ENCODE measurements at places on chromosomes 13 and 19.
A peak's percentile ranks its signal among the peaks of the same experiment; 100 is the strongest.

GRCh38 chr13:78139765-78140164, 221.1 kb upstream of the EDNRB start:
- no peak for DNase-seq

GRCh38 chr19:2811221-2811722, 8.4 kb upstream of the ZNF554 start:
- DNase-seq, result no peak

- DNase-seq, result no peak
Observed at GRCh38 chr13:26185720-26186117, 36.4 kb downstream of the RNF6 start.

DNA sequence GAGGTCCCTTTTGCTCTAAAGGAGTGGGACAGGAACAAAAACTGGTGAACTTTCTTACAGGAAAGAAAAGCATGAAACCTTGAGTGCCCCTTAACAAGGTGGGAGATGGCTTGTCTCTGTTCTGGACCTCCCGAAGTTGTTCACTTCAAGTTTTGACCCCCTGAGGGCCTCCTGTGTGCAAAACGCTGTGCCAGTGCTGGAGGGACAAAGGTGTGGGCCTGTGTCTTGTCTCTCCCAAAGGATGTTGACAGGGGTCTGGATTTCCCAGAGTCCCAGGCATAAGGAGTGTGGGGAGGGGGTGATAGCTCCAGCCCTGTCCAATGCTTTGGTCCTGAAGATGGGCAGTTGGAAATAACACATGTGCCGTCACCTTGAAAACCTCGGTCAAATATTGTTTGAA, 6.5 kb downstream of the ZNF536 start:
- no peak for DNase-seq

DNA sequence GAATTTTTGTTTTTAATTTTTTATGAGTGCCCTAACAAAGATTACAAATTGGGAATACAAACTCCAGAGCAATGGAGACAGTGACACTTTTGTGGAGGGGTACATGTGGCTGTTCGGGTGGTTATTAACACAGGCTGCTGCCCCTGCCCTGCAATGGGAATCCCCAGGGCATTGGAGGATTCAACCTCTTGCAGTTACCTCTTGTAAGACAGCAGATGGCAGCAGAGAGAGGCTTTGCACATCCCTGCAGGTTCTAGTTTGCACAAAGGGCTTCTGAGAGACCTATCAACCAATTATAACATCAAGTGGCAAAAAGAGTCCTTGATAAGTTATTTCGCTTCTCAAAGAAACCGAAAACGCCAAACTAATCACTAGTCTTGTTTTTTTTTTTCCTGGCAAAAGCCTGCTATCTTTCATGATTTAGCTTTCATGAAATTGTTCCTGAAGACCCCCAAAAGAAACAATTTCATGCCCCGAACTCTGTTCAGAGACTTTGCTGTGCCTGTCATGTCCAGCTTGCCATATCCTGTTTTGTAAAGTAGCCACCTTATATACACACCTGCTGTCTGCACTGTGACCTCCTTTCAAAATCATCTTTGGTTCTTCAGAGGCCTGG, 10.4 kb downstream of the GJB2 start:
- DNase-seq, result peak; percentile 27

DNA sequence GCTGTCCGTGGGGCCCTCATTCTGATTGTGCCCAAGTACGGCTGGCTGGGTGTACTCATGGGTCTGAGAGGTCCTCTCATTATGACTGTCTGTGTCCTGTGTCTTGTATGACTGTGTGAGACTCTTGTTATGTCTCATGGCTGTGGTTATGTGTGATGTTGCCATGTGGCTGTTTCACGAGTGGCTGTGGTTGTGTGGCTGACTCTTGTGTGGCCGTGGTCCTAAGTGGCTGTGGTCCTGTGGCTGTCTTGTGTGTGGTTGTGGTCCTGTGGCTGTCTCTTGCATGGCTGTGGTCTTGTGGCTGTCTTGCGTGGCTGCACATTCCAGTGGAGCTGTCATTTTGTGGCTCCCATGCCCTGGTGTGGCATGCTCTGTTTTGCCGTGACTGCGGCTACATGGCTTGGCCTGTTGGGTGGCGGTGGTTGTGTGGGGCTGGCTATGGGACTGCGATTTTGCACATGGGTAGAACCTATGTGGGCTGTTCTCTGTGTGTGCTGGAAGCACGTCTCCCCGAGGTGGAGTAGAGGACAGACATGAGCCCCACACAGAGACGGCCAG, 2.5 kb downstream of the LYL1 start:
- peak; percentile 66 for DNase-seq

- DNase-seq, result no peak
Observed at GRCh38 chr13:81745391-81745790, 1404.5 kb upstream of the SPRY2 start.

DNA sequence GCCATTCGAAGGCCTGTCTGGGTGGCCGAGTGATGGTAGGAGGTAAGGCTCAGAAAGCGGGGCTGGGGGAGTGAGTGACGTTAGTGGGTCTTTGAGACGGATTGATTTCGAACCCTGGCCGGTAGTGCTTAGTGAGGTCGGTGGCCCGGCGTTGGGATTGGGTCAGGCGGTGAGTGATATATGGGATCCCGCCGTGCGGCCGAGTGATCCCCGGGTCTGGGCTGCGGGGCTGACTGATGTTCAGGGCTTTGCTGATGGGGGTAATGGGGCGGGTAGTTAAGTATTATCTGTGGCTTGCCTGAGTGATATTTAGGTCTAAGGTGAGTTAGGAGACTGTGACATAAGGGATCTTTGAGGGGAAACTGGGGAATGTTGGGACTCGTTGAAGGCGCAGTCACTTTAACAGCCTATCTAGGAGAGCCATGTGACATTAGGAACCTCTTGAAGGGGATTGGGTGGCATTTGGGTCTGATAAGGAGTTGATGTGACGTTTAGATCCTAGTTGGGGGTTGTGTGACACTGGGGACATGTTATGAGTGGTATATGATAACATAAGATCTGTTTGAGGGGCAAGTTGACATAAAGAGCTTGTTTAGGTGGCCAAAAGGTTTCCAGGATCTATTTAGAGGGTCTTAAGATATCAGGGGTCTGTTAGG, 543 bp downstream of the PSMC4 start:
- DNase-seq, result no peak

- no peak for DNase-seq
Observed at GRCh38 chr19:51511353-51511752, 9.8 kb upstream of the SIGLEC12 start.

GRCh38 chr19:50368649-50369570, 3.5 kb upstream of the NAPSA start:
- DNase-seq, result peak; percentile 71

DNA sequence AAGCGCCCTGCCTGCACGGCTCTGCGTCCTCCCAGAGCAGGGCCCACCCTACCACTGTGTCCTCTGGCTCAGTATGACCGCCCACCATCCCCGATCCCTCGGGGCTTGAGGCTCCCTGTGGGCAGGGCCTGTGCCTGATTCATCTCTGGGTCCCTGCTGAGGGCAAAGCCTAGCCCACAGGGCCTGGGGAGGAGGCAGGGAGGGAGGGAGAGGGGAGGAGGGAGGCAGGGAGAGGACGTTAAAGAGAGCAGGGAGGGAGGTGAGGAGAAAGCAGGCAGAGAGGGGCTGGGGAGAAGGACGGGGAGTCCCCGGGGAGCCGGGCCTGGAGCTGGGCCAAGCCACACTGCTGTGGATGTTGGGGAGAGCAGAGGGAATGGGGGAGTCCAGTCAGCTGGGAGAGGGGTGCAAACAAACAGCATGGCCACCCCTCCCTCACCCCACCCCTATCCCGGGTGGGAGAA, 4.0 kb upstream of the ERFL start:
- DNase-seq, result no peak

- no peak for DNase-seq
Observed at GRCh38 chr19:13097033-13097462, 5.6 kb downstream of the LYL1 start.

DNA sequence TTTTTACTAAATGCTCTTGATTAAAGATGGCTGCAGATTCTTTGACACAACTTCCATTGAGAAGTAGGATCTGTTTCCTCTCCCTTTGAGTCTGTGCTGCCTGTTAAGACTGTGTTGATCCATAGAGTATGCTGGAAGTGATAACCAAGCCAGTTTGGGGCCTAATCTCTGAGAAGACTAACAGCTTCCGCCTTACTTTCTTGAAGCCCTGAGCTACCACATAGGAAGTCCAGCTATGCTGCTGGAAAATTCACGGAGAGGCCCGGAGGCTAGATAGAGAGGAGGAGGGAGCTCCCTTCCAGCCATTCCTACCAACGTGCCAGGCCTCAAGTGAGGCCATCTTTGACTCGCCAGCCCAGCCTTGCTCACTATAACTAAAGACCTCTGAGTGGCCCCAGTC, 12.5 kb downstream of the RAP2A start:
- DNase-seq, result no peak

- no peak for DNase-seq
Observed at GRCh38 chr13:114103801-114104654, 28.4 kb downstream of the RASA3 start.

- no peak for DNase-seq
Observed at GRCh38 chr19:54203151-54203611, 2.5 kb downstream of the RPS9 start.

DNA sequence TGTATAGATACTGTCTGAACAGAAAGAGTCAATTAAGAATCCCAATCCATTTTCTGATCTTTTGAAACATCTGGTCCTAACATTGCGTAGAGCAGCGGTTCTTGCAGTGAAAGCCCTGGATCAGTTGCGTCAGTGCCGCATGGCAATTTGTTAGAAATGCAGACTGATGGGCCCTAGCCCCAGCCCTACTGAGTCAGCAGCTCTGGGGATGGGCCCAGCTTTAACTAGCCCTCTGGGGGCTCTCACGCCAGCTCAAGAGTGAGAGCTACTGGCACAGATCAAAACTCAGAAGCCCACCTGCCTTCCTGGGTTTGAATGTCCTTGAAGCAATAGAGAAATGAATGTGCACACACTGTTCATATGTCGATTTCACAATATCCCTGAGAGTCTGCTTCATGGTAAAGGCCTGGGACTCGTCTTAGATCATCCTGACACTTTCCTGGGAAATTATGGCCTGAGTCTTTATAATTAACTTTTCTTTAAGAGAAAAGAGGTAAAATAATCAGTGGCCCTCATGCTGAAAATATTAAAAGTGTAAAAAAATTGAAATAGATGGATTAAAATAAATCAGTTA, 206.8 kb upstream of the TMTC4 start:
- DNase-seq, result no peak

GRCh38 chr13:50393628-50394027, 378.4 kb downstream of the KCNRG start:
- DNase-seq, result no peak

DNA sequence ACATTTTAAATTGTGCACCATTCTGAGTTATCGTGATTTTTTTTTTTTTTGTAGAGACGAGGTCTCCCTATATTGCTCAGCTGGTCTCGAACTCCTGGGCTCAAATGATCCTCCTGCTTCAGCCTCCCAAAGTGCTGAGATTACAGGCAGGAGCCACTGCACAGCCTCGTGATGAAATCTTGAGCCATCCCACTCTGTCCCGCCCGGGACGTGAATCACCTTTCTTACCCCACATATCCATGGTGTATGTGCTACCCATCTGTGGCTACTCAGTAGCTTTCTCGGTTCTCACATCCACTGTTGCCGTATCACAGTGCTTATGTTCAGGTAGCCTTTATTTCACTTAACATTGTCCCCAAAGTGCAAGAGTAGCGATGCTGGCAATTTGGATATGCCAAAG, 26.5 kb downstream of the PAK4 start:
- no peak for DNase-seq

GRCh38 chr13:95921485-95921884, 131.7 kb downstream of the UGGT2 start:
- DNase-seq, result no peak

GRCh38 chr19:17081672-17082630, 6.4 kb downstream of the MYO9B start:
- no peak for DNase-seq

GRCh38 chr13:26820871-26821270, 60.3 kb upstream of the GPR12 start:
- DNase-seq, result no peak

GRCh38 chr19:6866741-6867151, 20.6 kb upstream of the ADGRE1 start:
- no peak for DNase-seq

DNA sequence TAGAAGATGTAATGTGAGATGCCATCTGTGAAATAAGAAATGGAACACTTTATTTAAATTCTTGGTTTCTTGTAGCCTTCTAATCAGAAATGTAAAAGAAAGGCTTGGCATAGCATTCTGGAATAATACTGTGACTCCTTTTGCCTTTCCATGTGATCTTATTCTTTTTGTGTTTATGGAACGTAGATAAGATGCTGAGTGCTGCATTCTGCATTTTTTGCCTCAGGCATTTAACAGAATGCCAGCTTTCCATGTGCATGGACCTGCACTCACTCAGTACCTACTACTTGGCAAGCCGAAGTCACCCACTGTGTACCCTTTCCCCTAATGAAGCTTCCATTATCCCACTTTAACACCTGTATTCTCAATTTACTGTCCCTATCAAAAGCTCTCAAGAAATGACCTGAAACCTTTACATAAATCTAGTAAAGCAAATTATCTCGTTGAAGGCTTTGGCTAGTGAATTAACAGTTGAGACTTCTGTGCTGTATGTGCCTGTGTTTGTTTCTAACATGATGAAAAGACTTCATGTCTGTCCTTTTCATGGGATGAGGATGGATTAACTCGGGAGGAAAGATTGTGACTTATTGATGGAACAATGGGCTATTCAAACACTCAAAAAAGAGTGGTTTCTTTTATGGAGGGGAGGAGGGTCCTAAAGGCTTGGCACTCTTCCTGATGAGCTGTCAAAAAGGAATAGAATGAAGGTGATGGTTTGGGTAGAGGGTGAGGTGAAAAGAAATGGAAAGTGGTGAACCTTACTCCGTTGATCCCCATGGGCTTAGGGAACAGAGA, 44.7 kb upstream of the FRY start:
- DNase-seq, result no peak

All from activated T-cell treated with anti-CD3 and anti-CD28 coated beads for 48 hours (primary cell).